HuH-7 (cell line): ENCODE measurements at places on chromosomes 16 and 17.

GRCh38 chr16:55949518-55949917 is 74.3 kb upstream of the CES5A start:
- no peak for DNase-seq

DNA sequence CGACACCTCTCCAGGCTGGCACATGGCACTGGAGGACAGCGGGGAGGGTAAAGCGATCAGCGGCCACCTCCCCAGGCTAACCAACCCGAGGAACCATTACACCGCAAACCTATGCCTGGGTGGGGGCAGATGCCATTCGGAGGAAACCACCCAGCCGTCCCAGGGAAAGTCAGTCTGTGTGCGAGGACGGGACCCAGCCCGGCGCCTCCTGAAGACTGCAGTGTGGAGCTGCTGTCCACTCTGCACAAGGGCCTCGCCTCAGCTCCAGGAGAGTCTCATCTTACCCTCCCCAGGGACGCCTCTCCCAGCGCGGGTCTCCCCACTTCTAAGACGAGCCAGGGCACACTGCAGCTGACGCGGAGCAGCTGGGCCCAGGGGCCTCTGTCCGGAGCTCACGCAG is 8.0 kb downstream of the SLC38A10 start:
- DNase-seq: no peak

- DNase-seq: no peak
Observed at GRCh38 chr17:81927152-81927652, 333 bp downstream of the MAFG start.

DNA sequence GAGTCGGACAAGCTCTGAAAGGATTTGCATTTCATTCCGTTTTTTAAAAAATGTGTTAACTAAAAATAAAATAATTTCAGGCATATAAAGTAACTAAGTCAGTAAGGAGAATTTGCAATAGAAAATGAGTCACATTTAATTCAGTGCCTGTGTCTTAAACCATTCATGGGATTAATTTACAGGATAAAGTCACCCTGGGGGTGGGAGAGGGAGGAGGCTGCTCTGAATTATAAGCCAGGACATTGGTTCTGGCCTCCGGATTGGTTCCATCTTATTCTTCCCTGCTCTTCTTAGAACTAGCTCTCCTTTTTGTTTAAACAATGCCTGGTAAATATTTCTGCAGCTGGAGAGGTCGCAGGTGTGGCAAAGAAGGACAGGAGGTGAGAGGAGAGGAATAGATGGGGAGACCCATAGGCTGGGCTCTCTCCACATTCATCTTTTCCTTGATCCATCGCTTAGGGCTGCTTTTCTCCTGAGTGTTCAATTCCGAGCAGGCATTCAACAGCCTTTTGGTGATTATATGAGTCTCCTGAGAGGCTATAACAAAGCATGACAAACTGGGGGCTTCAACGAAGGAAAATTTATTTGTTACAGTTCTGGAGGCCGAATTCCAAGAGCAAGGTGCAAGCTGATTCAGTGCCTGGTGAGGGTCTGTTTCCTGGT is 319.2 kb downstream of the PHKB start:
- DNase-seq: no peak

- DNase-seq: no peak
Observed at GRCh38 chr17:7732981-7733539, 15.5 kb downstream of the DNAH2 start.

GRCh38 chr17:11105141-11105540 is 135.9 kb upstream of the SHISA6 start:
- no peak for DNase-seq

GRCh38 chr16:81410643-81411293 is 33.8 kb upstream of the CMIP start:
- no peak for DNase-seq
